ENCODE measurements at places on chromosomes 13 and 19.

- DNase-seq, result peak; percentile 74
Measured at GRCh38 chr13:78022164-78022877, 103.7 kb upstream of the EDNRB start.

DNA sequence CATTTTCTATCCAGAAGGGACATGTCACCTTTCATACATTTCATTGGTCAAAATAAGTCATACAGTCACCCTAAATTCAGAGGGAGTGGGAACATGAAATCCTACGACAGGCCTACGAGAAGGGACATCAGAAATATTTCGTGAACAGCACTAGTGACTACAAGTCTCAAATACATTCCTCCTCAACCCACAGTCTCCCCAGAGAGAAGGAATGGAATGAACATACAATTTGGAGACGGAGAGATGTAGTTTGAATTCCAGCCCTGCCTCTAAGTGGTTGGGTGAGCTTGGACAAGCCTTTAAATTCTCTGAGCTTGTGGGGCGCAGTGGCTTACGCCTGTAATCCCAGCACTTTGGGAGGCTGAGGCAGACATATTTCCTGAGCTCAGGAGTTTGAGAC is 9.9 kb downstream of the SERTM1 start:
- no peak for DNase-seq

DNA sequence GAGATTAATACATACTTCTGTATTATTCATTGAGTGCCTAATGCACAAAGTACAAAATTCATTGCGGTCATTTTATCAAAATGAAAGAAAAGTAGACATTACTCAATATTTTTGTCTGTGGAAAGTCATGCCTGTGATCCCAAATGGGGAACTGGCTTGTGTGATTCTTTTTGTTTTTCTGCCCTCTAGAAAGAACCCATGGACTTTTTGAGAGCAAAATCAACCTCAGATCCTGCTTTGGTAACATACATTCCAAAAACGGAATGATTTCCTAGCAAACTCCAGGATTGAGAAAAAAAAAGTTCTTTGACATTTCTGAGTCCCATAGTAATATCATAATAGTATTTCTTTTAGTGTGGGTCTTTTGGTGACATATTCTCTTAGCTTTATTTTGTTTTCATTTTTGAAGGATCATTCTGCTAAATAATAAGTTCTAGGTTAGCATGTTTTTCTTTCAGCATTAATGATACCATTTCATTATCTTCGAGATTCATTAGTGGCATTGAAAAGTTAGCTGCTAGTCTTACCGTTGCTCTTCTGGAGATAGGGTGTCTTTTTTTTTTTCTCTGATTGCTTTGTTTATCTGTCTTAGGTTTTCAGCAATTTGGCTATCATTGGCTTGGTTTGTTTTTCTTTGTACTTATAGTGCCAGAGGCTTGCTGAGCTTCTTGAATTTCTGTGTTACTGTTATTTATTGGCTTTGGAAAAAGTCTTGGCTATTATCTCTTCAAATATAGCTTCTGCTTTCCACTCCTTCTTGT is 102.4 kb upstream of the CSNK1A1L start:
- DNase-seq, result no peak

GRCh38 chr13:19592657-19593180 is 31.4 kb upstream of the TPTE2 start:
- no peak for DNase-seq

- no peak for DNase-seq
Measured at GRCh38 chr13:113260996-113261395, 36.0 kb upstream of the LAMP1 start.

DNA sequence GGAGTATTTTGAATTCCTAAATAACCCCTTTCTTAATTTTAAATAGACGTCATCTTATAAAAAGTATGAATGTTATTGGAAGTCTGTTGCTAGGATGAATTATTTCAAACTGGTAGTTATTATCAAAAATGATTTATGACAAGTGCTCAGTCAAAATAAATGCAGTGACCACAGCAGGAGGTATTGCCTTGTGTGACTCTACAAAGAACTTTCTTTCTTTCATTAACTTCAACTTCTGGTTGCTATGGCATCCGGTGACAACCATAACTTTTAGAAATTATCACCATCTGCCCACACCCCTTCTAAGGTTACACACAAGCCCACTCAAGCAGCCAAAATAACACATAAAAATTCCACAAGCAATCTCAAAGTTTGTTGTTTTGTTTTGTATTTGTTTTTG is 189.9 kb downstream of the DACH1 start:
- no peak for DNase-seq

GRCh38 chr19:15292140-15292539 is 40.2 kb downstream of the BRD4 start:
- no peak for DNase-seq

- peak; percentile 35 for DNase-seq
Measured at GRCh38 chr19:12937093-12937926, 1.1 kb upstream of the CALR start.

GRCh38 chr19:37999309-38000213 is 92.6 kb downstream of the SIPA1L3 start:
- DNase-seq, result peak; percentile 48

GRCh38 chr19:41530761-41531301 is 45.1 kb upstream of the CEACAM21 start:
- DNase-seq, result no peak

DNA sequence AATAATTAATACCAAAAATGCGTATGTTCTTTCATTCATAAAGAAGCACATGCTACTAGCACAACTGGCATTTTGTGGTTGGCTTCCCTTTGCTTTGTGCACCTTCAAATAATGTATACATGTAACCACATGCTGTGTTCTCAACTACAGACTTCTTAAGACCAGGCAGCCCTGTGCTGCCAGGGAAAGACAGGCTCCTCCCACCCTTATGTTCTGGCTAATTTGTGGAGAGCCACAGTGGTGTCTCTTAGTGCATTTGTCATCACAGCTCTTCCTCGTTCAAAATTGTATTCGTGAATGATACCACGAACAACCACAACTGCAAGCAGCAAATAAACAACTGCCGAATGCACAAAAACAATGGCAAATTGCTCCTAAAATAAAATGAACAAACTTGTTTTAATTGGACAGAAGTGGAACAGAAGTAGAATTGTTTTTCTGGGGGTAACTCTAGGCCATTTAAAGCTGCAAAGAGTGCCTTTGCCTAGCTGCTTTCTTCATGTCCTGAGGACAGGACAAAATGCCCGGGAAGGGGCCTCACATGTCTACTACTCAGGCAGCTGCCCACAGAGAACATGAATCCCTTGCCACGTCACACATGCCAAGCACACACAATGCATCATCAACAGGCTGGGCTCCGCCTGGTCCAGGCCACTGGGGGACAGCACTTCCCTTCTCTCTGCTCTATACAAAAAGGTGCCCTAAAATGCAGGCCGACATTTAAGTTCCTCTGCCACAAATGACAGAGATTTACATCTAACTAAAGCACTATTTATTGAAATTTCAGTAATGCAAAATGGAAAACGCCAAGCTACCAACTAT is 21.7 kb downstream of the IRS2 start:
- DNase-seq, result no peak

DNA sequence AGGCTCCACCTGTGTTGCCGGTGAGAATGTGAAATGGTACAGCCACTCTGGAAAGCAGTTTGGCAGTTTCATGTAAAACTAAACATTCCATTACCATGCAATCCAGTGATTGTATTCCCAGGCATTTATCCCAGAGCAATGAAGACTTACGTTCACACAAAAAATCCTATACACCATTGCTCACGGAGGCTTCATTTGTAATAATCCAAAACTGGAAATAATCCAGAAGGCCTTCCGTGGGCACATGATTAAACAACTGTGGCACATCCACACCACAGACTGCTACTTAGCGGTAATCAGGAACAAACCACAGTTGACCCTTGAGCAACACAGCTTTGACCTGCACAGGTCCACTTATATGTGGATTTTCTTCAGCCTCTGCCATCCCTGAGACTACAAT is 339.7 kb downstream of the MTUS2 start:
- DNase-seq, result no peak

GRCh38 chr19:47790398-47790814 is 11.9 kb downstream of the SELENOW start:
- peak; percentile 60 for DNase-seq

- no peak for DNase-seq
Measured at GRCh38 chr13:31452525-31452924, 252.8 kb downstream of the B3GLCT start.

DNA sequence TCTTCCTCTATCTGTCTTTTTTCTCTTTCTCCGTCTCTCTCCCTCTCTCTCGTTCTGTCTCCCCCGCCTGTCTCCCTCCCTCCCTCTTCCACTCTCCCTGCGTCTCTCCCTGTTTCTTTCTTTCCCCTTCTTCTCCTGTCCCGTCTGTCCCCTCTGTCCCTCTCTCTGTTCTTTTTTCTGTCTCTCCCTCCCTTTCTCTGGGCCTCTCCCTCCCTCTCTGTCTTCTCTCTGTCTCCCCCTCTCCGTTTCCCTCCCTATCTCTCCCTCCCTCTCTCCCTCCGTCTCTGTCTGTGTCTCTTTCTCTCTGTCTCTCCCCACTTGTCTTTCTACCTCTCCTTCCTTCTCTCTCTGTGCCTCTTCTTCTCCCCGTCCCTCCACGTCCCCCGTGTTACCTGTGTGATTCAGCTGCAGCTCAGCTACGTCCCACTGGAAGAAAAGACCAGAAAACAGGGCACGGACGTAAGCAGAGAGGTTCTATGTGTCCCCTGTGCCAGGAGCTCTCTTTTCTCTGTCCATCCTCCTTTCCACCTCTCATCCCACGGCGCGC is 1.2 kb downstream of the CD70 start:
- no peak for DNase-seq

GRCh38 chr19:45560686-45561085 is 23.9 kb downstream of the OPA3 start:
- no peak for DNase-seq

- DNase-seq, result no peak
Measured at GRCh38 chr13:32737679-32738078, 151.4 kb downstream of the PDS5B start.

- DNase-seq, result no peak
Measured at GRCh38 chr19:55866521-55866920, 30.2 kb downstream of the NLRP4 start.

DNA sequence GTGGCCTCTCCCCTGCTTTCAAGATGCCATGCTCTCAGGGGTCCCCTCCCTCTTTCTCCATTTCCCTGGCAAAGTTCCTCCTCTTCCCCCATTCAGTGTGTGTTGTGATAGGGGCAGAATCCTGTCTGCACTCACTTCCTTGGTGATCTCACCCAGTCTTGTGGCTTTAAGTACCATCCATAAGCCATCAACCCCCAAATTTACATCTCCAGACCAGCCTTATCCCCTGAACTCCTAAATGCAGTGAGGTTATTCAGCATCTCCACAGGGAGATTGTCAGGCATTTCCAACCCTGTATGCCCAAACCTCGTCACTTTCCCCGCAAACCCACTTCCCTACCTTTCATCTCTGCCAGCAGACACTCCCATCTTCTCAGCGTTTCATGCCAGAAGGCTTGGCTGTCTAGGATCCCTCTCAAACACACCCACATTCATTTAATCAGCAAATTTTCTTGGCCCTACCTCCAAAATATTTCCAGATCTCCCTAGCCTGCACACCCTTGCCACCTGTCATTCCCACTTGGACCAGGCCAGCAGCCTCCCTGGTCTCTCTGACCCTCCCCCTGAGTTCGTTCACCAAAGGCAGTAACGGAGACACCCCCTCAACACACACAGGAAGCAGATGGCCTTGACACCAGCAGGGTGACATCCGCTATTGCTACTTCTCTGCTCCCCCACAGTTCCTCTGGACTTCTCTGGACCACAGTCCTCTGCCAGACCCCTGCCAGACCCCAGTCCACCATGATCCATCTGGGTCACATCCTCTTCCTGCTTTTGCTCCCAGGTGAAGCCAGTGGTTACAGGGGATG is at the start of gene HCST:
TSS of gene HCST (plus strand) at position 676 of the 808 bp plus-strand sequence. CDS start at position 741, 65 bp downstream.
- DNase-seq, result no peak

DNA sequence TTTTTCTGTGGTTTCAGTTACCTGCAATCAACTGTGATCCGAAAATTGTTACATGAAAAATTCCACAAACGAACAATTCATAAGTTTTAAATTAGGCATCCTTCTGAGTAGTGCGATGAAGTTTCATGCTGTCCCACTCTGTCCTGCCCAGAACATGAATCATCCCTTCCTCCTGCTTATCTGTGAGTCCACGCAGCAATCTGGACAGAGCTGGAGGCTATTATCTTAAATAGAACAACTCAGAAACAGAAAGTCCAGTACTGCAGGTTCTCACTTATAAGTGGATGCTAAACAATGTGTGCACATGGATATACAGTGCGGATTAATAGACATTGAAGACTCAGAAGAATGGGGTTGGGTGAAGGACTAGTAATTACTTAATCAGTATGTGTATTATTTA is 583.7 kb upstream of the SPRY2 start:
- DNase-seq, result no peak

- no peak for DNase-seq
Measured at GRCh38 chr19:55270172-55270942, 9.6 kb downstream of the HSPBP1 start.

- no peak for DNase-seq
Measured at GRCh38 chr19:44573627-44574026, 39.7 kb upstream of the IGSF23 start.

DNA sequence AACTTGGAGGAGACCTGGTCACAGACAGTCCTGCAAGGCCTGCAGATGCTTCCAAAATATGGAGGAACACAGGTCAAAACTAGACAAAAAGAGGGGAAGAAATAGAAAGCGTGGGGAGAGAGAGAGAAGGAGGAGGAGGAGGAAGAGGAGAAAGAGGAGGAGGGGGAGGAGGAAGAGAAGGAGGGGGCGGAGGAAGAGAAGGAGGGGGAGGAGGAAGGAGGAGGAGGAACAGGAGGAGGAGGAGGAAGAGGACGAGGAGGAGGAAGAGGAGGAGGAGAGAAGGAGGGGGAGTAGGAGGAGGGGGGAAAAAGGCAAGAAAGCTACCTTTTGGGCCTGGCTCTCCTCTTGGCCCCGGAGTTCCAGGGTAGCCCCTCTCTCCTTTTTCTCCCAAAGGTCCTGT is 105.8 kb downstream of the COL4A1 start:
- DNase-seq, result no peak

GRCh38 chr19:8700956-8701355 is 2.4 kb upstream of the ACTL9 start:
- DNase-seq, result no peak
